Fibroblast of skin of left quadriceps (primary cell): ENCODE measurements at places on chromosomes 7 and 10.
A peak's percentile ranks its signal among the peaks of the same experiment; 100 is the strongest.

GRCh38 chr7:99840136-99840869, 12.5 kb downstream of the CYP3A43 start:
- no peak for DNase-seq

- no peak for DNase-seq
These were observed 54.2 kb downstream of the GUSB start for GRCh38 chr7:65927489-65928448.

- peak; percentile 76 for DNase-seq
These were observed 7.3 kb downstream of the SKIDA1 start for GRCh38 chr10:21518149-21518640.

- DNase-seq: no peak
These were observed 644.4 kb upstream of the IGFBP3 start for GRCh38 chr7:46565253-46566096.

DNA sequence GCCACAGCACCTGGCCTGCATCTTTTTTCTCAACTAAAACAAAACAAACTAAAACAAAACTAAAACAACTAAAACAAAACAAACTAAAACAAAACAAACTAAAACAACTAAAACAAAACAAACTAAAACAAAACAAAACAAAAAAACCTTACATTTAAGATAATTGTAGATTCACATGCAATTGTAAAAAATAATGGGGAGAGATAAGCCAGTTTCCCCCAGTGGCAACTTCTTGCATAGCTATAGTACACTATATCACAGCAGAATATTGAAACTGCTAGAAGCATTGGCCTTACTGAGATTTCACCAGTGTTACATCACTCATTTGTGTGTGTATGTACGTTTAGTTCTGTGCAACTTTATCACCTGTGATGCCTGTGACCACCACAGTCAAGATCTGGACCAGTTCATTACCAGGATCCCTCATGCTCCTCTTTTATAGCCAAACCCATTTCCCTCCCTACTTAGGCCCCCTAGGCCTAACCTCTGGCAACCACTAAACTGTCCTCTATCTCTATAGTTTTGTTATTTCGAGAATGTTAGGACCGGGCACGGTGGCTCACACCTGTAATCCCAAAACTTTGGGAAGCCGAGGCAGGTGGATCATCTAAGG, 9.3 kb downstream of the FXYD4 start:
- peak; percentile 30 for DNase-seq

DNA sequence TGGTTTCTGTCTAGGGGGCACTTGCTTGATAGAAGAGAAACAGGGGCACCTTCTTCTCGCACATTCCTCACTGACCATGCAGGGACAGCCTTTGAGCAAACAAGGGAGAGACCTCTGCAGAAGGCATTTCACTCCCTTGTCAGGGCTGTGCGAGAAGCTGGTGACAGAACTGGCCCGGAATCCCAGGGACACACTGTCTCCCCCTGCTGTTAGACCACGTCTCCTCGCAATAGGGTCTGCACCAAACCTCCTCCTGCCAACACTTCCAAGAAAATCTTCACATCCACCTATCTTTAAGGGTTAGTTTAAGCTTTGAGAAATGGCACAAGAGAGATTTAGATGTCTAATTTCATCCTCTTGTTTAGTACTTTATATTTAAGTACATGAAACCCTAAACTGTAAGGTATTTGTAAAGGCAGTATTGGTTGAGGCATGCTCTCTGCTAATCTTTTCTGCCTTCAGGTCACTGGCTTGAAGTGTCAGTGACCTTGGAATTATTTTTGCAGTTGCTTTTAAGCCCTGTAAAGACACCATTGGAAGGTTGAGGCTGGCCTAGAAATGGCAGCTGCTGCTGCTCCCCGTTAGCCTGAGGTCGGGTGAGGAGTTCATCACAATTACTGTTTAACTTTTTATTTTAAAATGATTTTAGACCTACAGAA, 37.0 kb downstream of the RBM20 start:
- no peak for DNase-seq

- DNase-seq: no peak
These were observed 11.4 kb downstream of the JCAD start for GRCh38 chr10:30047924-30048531.
